Activated naive CD4-positive, alpha-beta T cell treated with anti-CD3 and anti-CD28 coated beads, Interleukin-2, amount 10 ng/mL, durations not matched to agents 7 days and 5 days (primary cell): ENCODE measurements at places on chromosomes 13 and 19.

DNA sequence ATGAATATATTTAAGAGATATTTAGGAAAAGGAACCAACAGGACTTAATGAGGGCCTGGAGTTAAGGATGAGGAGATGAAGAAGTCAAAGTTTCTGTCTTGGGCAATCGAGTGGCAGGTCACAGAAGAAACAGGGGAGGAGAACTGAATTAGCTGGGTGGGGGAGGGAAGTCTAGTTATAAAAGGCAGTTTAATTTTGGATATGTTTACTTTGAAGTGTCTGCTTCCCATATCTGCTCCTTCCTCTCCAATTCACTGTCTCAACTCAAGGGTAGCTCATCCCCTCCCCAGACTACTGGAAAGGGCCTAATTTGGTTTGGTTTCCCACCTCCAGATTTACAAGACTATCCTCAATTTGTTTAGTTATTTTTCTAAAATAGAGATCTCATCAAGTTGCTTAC is 195.9 kb downstream of the VWA8 start:
- DNase-seq = no peak

DNA sequence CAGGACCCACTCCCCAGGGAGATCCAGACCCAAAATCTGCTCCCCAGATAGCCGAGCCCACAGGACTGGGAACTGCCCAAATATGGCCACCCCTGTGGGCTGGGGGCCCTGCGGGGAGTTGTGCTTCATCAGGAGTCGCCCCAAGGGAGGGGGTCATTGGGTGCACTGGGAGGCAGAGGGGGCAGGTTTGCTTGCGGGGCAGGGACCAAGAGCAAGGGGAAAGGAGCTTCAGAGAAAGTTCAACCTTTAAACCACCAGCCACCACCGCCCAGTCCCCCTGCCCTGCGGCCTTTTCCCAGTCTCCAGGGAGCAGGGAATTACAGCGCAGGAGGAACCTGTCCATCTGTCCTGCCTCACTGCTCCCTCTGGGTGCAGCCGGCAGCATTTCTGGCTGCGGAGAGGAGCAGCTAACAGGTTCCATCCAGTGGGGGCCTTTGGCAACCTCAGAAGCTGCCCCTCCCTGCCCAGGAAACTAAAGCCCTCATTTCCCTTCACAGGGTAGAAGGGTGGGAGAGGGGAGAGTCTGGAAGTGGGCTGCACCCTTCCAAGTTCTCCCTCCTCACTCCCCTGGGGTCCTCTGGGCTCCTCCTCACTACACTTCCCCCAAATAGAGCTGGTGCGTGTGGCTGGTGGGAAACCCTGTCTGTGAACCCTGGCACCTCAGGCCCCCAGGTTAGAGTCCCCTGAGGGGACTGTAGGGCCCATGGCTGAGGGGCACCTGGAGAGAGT is 13.8 kb upstream of the ASF1B start:
- DNase-seq = peak; percentile 50

DNA sequence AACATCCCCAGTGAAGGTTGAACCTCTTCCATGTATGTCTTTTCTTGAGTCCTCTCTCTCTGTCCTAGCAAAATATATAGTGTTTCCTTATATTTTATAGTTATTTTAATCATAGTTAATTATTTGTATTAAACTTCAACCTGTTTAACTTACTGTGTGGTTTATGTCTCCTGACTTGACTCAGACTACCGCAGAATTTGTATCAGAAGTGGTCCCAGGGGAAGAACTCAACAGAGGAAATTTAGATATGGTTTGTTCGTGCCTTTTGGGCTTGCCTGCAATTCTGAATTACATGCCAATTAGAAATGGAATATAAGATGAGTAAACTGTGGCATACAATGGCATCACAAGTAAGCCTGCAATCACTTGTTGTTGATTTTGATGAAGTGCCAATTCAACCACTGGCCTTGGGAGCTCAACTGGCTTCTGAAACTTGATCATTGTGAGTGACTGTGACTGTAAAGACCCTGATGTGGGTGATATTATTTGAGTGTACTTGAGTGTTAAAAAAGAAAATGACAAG is 1459.5 kb upstream of the PCDH20 start:
- DNase-seq = no peak

DNA sequence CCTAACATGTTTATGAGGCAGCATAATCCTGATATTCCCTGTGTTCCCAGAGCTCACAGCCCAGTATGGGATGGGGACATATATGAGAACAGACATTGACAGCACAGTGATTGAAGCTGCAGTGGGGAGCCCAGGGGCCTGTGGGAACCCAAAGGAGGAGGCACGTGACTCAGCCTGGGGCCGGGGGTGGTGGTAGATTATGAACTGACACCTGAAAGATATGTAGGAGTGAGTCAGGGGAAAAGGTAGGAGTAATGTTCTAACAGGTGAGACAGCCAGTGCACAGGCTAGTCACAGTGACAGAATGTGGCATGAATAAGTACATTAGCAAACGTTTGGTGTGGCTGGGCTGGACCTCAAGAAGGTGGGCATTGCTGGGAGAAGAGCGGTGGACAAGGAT is 29.0 kb downstream of the CKM start:
- DNase-seq = no peak

DNA sequence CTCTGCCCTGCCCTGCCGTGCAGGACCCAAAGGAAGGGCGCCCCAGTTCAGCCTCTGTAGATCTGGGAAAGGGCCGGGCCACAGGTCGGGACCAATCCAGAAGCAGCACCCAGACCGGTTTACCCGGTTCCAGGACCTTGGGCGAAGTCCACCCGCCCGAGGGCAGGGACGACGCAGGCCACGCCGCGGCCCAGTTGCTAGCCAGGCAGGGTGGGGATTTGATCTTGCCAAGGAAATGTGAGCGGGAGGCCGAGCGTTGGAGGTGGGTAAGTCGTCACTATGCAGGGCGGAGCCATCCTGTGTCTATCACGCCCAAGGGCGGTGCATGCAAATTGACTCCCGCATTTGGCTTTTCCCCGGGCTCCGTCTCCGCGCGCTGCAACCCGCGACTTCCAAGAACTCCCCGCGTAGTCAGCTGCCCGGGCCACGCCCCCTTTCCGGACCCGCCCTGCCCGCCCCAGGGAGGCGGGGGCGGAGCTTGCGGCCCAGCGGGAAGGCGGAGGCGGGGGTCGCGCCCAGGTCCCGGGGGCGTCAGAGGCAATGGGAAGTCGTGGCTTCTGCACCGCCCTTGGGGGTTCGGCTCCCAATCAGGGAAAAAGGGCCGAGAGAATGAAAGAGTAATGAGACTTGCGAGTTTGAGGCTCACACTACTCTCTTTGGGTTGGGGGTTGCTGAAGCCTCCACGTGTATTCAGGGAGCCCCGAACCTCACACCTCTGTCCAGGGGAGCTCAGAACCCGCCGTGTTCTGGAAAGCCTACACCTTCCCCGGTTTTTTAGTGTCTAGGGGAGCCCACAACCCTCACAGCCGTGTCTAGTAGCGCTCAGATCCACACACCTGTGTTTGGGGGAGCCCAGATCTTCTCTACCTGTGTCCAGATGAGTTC is 12.8 kb downstream of the IER2 start:
- DNase-seq = peak; percentile 96

DNA sequence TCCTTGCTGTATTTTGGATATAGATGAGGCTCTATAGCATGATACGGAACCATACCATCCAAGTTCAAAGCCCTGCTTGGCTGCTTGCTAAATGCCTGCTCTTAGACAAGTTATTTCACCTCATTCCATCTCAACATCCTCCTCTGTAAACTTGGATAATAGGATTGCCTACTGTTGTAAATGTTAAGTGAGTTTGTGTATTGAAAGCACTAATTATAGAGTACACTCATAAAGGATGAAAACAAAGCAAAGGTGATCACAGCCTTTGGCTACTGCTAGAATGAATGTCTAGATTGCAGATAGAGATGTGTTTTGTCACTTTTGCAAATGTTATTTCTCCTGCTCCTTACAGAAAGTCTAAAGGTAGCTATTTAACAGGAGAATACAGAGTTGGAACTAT is 34.3 kb upstream of the STARD13 start:
- no peak for DNase-seq

DNA sequence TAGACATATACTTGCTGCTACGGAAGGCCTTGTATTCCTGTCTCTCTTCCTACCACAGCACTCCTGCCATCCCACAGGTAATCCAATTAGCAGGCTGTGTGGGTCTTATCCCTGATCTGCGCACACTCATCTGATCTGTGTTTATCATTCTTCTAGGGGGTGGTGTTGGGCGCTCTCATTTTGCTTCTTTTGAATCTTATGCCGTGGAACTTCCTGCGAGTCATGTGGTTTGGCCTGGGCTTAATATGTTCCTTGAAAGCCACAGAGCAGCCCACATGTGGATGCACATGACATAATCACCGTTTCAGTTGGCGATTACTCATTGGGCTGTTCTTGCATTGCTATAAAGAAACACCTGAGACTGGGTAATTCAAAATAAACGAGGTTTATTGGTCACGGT is 7.5 kb downstream of the RASA3 start:
- peak; percentile 83 for DNase-seq

- DNase-seq = peak; percentile 89
Observed at GRCh38 chr19:49533551-49534488, 6.0 kb downstream of the RCN3 start.

DNA sequence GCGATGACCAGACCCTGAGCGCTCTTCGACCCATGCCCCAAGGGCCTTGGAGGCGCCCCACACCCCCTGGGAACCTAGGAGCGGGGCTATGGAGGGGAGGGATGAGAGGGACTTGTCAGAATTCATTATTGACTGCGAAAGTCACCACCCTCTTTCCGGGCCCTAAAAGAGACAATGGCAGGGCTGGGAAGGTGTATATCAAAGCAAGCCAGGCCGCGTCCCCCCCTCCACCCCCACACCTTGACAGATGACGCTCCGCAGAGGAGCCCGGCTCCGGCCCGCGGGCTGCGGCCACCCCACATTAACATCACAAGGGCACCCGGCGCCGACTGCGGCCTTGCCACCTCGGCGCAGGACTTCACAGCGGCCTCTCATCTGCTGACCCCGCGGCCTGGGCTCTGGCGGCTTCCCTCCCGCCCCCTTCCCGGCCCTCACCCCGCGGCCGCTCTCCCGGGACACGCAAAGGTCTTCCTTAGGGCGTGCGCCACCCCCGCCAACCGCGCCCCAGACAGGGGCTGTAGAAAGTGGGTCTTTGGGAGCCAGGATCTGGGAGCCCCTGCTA is 2.4 kb downstream of the CDX2 start:
- no peak for DNase-seq

- no peak for DNase-seq
Observed at GRCh38 chr19:15025217-15025616, 24.1 kb upstream of the CASP14 start.

- DNase-seq = no peak
Observed at GRCh38 chr19:7654401-7654800, 14.4 kb upstream of the RETN start.

DNA sequence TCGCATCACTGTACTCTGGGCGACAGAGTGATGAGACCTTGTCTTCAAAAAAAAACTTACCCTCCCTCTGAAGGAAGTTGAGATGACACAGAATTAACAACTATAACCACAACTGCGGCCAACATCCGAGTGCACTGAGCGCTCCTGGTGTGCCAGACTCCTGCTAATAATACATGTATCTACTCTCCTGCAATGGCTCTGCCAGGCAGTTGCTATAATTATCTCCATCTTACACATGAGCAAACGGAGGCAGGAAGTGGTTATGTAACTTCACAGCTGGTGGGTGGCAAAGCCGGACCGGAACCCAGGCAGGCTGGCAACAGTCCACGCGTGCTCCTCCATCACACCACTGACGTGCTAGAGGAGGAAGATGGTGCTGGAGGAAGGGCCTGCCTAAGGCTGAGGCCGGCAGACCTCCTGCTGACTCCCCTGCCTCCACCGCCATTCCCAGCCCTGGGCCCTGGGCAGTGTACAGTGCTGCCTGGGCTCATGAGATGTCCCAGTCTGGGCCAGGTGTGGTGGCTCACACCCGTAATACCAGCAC is 12.6 kb downstream of the XRCC1 start:
- peak; percentile 82 for DNase-seq

DNA sequence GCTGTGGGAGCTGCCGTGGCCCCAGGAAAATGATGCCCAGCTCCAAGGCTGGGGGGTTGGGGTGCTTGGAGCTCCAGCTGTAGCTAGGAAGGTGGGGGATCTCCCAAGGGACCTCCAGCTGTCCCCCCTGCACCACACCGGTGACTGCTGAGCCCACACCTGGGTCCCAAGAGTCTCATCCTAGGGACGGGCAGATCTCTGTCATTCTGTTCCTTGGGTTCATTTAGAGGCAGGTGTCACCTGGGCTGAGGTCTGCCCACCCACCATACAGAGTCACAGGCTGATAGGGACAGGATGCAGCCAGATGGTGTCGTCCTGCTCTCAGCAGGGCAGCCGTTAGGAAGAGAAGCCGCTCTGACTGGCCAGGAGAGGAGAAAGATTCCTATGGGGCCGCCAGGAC is 5.3 kb downstream of the F2RL3 start:
- no peak for DNase-seq

- DNase-seq = no peak
Observed at GRCh38 chr19:11657307-11657706, 60.0 kb downstream of the ZNF627 start.

GRCh38 chr13:26819046-26819445 is 58.5 kb upstream of the GPR12 start:
- DNase-seq = no peak

DNA sequence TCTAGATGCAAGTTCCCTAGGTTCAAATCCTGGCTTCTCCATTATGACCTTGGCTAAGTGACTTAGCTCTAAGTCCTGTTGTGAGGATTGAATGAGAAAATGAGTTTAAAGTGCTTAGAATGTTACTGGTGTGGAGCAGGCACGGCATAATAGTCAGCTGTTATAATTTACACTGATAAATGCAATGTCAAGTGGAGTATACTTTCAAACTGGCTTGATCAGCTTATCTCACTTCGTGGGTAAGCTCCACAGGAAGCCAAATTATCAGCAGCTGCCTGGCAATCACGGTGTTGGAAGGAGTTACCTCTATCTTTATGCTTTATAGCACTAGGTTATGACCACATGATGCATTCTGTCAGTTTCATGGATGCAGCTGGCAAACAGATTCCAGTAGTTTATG is 272.8 kb downstream of the OLFM4 start:
- no peak for DNase-seq

DNA sequence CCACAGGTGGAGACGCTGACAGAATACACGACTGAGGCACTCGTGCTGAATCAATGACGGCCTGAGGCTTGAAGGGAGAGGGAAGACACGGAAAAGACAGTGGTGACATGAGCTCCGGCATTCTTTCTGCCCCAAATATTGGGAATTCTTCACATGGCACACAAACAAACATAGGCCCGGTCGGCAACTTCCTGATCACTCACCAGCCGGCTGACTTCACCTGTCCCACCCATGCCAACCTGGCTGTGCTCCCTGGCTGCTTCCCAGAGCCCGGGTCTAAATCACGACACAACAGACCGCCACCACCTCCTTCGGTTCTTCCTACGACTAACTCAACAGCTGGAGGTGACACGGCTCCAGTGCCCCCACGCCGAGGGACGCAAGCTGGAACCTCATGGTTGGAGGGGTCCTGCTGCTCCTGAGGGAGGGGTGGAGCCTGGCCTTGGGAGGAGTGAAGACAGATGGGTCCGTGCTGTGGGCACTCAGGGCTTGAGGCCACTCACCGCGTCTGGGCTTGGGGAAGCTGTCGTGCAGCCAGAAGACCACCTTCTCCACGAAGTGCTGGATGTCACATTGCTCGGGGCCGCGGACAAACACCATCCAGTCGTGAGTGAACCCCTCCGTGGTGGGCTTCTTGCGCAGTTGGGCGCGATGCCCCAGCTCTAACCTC is 9.6 kb downstream of the MLLT1 start:
- no peak for DNase-seq

GRCh38 chr13:30319130-30319529 is 11.8 kb upstream of the KATNAL1 start:
- DNase-seq = no peak
